Hematopoietic multipotent progenitor cell treated with erythropoietin and hydrocortisone succinate and interleukin-3 and kit ligand, for 4 days (in vitro differentiated cells): ENCODE measurements at places on chromosomes 4 and X.

GRCh38 chrX:56278692-56279091 is 46.5 kb downstream of the KLF8 start:
- no peak for DNase-seq

DNA sequence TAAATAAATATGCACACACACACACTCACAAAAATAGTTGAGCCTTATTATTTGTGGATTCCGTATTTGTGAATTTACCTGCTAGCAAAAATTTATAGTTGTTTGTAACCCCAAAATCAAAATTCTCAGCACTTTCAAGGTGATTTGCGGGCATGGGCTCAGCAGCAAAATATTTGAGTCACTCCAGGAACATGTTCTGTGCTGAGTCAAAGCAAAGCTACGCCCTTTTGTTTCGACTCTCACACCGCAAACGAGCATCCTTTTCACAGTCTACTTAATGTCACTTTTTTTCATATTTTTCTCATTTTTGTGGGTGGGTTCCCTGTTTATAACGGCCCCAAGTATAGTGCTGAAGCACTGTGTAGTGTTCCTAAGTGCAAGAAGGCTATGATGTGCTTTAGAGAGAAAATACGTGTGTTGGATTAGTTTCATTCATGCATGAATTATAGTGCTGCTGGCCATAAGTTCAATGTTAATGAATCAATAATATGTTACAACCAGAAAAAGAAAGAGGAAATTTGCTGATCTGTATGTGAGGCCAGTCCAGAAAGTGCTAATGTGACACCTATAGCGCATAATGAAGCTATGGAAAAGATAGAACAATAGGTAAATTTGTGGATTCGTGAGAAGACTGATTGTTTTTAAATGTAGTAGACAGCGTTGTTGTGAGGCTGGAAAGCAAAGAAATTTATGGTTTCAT is 723.2 kb upstream of the AGA start:
- DNase-seq = no peak

GRCh38 chrX:117743469-117744251 is 372.9 kb downstream of the KLHL13 start:
- DNase-seq = peak; percentile 15

DNA sequence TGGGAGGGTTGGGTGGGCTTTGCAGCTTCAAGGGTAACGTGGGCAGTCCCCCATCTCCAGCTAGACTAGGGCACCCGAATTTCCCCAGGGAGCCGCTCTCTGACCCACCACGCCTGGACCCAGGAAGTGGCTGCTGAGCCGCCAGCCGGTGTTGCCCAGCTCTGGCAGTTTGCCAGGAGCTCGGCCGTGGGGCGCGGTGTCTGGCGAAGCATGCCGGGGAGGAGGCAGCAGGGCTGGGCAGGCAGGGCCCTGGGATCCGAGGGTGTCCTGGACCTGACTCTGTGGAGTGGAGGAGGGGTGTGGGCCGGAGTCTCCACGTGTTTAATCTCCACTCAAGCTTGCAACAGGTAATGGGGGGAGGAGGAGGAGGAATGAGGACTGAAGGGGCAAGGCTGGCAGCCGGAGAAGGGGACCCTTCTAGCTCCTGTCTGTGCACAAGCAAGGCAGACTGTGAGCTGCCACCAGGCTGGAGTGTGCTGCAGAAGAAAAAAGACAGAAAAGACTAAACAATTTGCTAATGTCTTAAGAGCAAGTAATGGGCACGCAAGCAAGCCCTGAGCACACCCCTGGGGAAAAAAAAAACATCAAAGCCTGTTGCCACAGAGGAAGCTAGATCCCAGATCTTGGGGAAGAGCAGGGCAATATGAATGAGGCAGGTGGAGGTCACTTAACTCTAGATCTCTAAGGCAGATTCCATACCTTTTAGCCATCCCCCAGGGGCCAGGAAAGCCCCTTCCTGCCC is 2.4 kb downstream of the LONRF3 start:
- peak; percentile 27 for DNase-seq

- DNase-seq = no peak
These were observed 214.1 kb downstream of the BCOR start for GRCh38 chrX:39883666-39884065.

DNA sequence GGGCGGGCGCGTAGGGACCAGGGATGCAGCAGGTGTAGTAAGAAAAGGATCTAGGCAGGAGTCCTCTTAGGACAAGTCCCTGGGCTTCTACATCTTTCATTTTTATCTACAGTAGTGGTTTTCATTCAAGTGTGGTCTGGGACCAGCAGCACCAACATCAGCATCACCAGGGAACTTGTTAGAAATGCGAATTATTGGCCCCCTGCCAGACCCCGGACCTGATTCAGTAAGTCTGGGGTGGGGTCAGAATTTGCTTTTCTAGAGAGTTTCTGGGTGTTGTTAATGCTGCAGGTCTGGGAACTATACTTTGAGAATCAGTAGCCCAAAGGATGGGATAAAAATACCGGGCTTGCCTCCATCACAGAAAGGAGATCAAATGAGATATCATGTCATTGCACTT is 1.3 kb upstream of the PCYT1B start:
- peak; percentile 45 for DNase-seq

GRCh38 chrX:102654696-102655095 is 3.4 kb downstream of the GPRASP1 start:
- no peak for DNase-seq

DNA sequence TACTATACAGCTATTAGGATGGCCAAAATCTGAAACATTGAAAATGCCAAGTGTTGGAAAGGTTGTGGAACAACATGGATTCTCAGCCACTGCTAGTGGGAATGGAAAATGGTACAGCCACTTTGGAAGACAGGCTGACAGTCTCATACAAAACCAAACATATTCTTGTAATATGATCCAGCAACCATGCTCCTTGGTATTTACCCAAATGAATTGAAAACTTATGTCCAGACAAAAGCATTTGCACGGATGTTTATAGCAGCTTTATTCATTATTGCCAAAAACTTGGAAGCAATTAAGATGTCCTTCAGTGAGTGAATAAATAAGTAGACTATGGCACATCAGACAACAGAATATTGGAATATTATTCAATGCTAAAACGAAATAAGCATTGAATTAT is 105.8 kb upstream of the DCLK2 start:
- DNase-seq = no peak

GRCh38 chr4:129371926-129372325 is 276.0 kb downstream of the C4orf33 start:
- no peak for DNase-seq

DNA sequence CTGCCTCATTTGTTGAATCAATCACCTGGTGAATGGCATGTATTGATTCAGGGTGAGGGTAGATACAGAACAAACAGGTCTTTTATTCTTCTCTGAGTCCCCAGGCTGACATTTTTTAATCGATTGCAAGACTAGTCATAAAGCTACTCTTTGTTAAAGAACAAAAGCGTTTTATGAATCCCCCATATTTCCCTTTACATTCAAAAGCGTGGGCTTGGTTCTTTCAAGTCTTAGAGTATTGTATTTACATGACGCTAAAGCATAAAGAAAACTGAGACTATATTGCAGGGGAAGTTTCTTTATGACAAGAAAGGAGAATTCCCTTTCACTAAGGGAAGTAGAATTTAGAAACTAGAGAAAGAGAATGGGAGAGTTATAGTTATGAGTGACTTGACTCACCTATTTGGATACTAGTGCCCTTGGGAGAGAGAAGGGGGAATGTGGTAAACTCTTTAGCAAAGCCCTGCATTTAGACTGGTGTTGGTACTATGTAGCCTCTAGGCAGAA is 69.3 kb upstream of the PDE5A start:
- DNase-seq = no peak

- DNase-seq = no peak
These were observed 137.6 kb downstream of the NPNT start for GRCh38 chr4:106032851-106033286.

DNA sequence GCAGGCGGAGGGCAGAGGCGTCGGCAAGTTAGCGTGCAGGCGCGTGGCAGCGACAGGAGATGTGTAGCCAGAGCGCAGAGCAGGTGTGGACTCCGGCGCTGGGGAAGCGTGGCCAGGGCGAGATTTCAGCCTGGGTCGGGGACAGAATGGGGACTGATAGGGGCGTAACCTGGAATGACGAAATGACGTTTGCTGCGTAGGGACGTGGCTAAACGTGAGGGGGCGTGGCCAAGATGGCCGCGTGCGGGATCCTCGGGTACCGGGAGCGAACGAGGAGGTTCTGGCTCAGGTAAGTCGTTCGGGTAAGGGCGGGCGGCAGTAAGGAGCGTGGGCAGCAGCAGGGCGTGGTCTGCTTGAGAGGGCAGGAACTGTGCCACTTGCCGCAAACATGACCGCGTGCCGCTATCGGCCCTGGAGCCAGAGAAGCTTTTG is 10.9 kb upstream of the CLTRN start:
- peak; percentile 88 for DNase-seq

GRCh38 chr4:141636771-141637460 is 533 bp downstream of the IL15 start:
- peak; percentile 69 for DNase-seq

- DNase-seq = peak; percentile 88
These were observed 24.0 kb upstream of the MTHFD2L start for GRCh38 chr4:74133786-74134499.

DNA sequence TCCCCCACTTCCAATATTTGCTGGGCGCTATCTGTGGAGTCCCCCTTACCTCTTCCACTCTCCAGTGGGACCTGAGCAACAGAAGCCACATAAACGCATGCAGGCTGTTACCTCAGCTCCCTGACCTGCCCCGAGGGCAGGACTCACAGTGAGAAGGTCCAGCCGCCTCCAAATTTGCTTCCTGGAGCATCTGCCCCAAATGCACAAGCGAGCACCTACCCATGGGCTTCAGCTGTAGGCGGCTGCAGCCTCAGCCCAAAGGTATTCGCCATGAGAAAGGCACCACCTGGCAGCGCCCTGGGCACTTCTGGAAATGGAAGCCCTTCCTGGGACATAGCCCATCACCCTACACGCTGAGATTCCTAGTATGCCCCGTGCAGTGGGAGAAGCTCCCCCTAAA is 23.4 kb downstream of the SPACA5 start:
- no peak for DNase-seq

GRCh38 chr4:168787801-168788595 is 222.1 kb downstream of the CBR4 start:
- no peak for DNase-seq

GRCh38 chr4:167642250-167642649 is 408.0 kb upstream of the SPOCK3 start:
- DNase-seq = no peak

- DNase-seq = no peak
These were observed 296.7 kb upstream of the FGF13 start for GRCh38 chrX:139008185-139008584.

- no peak for DNase-seq
These were observed 94.4 kb downstream of the NPNT start for GRCh38 chr4:105989485-105990242.

- no peak for DNase-seq
These were observed 17.5 kb upstream of the SAT1 start for GRCh38 chrX:23765449-23765848.

DNA sequence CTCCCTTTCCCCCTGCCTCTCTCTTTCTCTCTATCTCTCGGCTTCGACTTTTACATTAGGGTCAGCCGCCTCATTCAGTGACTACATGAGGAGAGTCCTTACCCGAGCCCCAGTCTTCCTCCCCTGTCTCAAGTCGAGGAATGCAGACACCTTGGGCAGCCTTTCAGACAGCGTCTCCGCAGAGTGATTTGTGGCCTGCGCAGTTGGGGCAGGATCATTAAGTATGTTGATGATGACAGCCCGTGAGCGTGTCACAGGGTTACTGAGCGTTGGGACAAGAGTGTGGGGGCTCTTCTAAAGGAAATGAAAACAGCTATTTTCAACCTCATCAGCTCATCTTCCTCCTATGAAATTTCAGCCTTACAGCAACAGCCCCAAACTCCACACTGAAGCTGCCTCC is 312.1 kb upstream of the GATB start:
- DNase-seq = no peak

- DNase-seq = no peak
These were observed 156.6 kb downstream of the ANKRD50 start for GRCh38 chr4:124555959-124556358.

- peak; percentile 20 for DNase-seq
These were observed 76.7 kb upstream of the HS3ST1 start for GRCh38 chr4:11505221-11505971.

GRCh38 chr4:31968842-31969241 is 1248.7 kb downstream of the PCDH7 start:
- DNase-seq = no peak

DNA sequence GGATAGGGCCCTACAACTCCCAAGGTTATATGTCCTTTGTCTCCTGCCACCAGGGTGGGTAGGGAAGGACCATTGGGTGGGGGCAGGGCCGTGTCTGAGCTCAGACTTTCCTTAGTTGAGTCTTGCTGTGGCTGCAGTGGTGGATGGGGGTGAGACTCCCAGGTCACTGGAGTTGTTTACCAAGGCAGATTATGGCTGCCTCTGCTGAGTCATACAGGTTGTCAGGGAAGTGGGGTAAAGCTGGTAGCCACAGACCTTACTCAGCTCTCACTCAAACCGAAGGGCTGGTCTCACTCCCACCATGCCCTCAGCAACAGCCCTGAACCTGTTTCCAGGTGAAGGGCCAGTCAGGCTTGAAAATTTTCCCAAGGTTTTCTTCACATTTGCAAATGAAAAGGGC is 58.8 kb upstream of the FAAH2 start:
- peak; percentile 1 for DNase-seq

DNA sequence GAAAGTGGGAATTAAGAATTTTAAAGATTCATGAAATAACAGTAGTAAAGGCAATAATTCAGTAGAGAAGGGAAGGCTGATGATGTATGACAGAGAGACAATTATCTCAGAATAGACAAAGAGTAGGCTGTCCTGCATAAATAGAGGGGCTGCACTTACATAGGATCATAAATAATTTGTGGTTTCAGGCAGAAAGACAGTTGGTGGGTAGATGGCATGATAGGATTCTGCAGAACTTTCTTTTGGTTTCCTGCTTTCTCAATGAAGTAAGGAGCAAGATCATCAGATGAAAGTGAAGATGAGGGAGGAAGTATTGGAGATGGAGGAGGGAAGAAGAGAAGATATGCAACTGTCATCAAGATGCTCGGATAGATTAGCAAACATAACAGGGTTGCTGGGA is 604.9 kb upstream of the ZFP42 start:
- DNase-seq = peak; percentile 2

DNA sequence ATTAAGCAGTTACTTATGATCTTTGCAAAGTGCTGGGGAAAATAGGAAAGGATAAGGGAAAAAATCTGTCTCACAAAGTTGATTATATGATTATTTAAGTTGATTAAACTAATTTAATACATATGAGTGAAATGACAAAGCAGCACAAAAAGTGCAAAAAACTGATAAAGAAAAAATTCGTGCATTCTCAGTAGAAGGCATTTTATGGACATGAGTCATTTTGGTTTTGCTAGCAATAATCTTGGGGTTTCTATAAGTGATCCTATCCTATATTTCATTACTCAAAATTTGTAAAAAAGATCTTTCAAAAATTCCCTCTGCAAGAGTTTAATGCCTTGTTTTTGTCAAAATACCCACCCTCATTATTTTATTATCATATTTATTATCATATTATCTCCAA is 224.2 kb upstream of the ANXA10 start:
- no peak for DNase-seq

DNA sequence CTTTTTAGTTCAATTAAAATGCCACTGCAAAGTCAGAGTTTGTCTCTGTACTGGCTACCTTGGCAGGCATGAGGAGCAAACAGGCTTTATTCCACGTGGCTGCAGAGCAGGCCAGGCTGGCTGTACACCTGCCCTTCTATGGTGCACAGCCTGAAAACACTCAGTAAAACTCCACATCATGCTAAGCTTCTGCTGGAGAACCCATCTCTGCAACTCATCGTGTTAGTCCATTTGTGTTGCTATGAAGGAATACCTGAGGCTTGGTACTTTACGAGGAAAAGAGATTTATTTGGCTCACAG is 214.4 kb downstream of the SCFD2 start:
- DNase-seq = no peak
